ENCODE measurements at places on chromosomes 4 and X.

DNA sequence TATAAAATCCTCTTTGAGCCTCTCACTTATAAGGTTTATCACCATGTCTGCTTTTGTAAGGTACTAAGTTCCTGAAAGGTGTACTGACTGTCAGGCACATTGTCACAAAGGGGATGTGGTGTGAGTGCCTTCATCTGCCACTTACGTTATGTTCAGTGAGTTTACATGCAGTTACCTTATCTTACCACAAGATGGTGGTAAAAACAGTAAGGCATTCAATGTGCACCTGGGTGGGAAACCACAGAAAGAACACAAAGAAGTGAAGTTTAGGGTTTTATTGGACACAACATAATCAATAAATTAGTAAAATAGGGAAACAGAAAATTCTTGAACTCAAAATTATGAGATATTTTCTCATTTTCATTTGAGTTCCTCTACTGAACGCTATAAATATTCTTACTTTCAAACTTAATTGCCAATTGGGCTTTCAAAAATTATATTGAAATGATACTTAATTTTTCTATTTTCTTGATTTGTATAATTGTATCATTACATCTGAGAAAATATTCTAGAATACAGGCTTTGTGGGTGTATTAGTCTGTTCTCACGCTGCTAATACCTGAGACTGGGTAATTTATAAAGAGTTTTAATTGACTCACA is 650.8 kb downstream of the PCDH7 start:
- no peak for DNase-seq

- DNase-seq: peak; percentile 79
Observed at GRCh38 chr4:6221851-6222760, 21.8 kb upstream of the JAKMIP1 start.

DNA sequence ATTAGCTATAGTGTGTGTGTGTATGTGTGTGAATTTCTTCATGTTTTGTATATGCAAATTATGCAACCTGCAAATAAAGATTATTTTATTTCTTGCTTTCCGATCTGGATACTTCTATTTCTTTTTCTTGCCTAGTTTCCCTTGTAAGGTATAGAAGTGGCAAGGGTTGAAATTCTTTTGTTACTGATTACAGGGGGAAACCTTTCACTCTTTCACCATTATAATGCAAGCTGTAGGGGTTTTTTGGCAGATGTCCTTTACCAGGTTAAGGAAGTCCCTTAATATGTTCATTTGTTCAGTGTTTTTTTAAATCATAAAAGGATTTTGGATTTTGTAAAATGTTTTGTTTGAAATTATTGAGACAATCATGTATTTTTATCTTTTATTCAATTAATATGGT is 44.3 kb upstream of the PDE5A start:
- no peak for DNase-seq

- DNase-seq: no peak
Observed at GRCh38 chr4:42119886-42120285, 32.6 kb downstream of the BEND4 start.

- no peak for DNase-seq
Observed at GRCh38 chr4:86944964-86945781, 10.4 kb downstream of the AFF1 start.

GRCh38 chr4:113146876-113147358 is 97.5 kb downstream of the ANK2 start:
- no peak for DNase-seq

DNA sequence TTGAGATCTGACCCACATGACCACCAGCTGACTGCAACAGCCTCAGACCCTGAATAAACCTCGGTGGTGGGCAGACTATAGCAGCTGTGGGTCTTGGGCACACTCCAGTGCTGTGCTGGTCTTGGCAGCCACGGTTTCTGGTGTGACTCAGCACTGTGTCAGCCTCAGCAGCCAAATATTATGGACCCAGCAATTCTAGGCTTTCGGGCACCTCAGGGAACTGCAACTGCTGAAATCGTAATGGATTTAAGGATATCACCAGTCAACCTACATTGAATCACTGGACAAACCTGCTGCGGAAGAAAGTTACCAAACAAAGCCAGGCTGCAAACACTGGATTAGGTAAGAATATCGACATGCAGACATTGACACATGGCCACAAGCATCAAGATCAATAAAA is 10.5 kb upstream of the UBE2NL start:
- no peak for DNase-seq

DNA sequence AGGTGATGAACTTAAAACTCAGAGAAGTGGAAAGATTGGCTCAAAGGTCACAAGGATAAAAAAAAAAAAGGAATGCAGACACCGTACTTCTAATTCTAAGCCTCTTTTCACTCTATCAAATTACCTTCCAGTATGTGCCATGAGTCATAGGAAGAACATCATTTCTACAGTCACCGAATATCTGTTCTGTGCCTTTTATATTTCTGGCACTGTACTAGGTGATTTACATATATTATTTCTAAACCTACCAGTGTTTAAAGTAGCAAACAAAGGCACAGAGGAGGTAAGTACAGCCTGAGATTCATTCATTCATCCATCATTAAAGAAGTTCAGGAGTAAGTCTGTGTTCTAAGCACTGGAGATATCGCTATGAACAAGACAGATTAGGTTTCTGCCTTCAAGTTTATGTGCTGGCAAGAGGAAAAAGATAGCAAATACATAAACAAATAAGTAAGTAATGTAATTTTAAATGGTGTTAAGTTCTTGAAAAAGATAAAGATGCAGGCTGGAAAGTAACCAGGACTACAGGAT is 65.3 kb downstream of the PALLD start:
- DNase-seq: no peak

- DNase-seq: no peak
Observed at GRCh38 chr4:114396808-114397207, 201.8 kb upstream of the UGT8 start.

GRCh38 chr4:38834570-38834969 is 22.0 kb downstream of the TLR6 start:
- DNase-seq: no peak

DNA sequence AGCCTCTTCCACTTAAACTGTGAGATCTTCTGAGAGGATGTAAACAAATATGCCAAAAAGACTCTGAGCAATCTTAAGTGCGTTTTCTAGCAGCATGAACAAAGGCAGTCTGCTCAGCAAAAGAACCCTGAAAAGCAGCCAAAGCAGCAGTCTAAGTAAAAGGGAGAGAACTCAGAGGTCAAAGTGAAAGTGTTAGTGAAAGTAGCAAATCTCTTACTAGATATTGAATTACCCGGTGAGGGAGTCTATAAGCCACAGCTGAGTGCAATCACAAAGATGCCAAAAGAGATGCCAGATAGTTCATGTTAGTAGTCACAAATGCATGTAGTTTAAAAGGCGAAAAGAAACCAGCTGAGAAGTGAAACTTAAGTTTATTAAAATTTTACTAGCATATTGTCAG is 7.9 kb upstream of the GNRHR start:
- DNase-seq: no peak

- DNase-seq: peak; percentile 32
Observed at GRCh38 chr4:30525662-30526315, 194.4 kb upstream of the PCDH7 start.

DNA sequence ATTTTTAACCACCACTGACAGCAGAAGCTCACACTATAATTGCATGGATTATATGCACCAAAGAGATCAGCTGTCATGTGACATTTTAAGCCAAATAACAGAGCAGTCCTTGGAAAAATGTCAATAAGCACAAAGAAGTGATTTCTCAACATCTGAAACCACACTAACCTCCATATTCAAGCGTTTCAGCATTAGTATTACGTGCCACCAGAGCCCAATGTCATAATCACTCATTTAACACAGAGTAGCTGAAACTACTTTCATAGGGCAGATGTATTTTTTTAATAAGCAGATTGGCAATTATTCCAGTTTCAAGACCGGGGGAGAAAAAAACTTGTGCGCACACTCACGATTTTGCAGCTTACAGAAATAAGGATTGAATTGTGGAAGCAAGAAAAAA is 76.6 kb downstream of the SH3KBP1 start:
- no peak for DNase-seq

- DNase-seq: no peak
Observed at GRCh38 chr4:83329521-83330110, 5.0 kb downstream of the HPSE start.

- DNase-seq: no peak
Observed at GRCh38 chr4:56158483-56158882, 209.7 kb downstream of the CEP135 start.

DNA sequence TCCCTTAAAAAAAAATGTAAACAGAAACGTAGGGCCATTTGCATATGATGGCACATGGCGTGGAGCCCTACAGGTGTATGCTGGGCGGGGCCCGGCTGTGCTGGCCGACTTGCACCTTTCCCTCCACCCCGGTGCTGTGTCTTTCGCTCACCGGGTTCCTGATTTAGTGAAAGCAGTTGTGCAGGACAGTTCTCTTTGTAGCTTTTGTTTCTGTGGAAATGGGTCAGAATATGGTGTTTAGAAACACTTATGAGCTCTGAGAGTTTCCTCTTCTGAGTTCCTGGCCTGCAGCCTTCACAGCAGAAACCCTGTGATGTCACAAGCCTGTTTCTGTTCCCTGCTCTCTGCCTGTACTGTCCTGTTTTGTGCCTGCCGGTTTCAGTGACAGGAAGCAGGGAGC is 22.5 kb upstream of the MSANTD1 start:
- DNase-seq: no peak

GRCh38 chrX:128728943-128729342 is 676.7 kb upstream of the ACTRT1 start:
- no peak for DNase-seq

GRCh38 chr4:10077076-10077475 is 39.5 kb downstream of the WDR1 start:
- DNase-seq: no peak

DNA sequence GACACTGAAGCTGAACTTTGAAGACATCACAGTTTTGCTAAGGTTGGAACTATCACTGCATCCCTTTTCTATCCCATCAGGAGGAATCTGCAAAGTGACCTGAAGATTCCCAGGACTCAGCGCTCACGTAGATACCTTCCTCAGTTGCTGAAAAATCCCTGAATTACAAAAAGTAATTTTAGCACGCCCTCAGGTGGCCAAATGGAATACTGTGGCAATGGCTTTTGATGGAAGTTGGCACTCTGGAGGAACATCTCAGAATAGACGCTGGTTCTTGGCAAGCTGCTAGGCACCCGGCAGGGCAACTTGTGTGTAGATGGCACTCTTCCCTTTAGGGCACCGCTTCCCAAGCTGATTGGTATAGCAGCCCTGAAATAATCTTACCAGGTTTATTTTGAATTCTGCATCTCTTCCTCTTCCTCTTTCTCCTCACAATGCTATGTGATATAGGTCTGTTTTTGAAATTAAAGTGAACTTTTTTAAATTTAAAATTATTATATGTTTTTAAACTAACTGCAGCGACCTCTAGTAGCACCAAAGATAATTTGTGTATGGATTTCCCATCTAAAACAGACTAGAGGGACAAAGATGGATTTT is 16.3 kb upstream of the ESX1 start:
- peak; percentile 53 for DNase-seq

- no peak for DNase-seq
Observed at GRCh38 chr4:74441744-74442143, 3.2 kb upstream of the AREG start.

GRCh38 chrX:154396973-154397887 is 947 bp upstream of the RPL10 start:
- DNase-seq: peak; percentile 63

DNA sequence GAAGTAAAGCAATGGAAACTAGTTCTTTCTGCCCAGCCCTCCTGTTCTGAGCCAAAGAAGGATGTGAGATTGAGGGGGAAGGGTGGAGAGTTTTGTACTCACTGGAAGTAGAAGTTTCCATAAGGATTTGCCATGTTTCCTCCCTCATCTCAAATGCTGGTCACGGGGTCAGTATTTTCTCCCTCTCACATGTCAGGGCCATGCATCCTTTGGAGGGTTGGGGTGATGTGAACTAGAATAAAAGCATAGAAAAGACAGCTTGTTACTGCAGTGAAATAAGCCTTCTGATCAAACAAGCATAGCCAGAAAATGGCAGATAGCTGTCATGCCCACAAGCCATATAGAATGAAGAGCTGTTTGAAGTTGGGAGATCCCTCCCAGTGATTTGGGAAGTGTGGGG is 79.7 kb downstream of the KIT start:
- DNase-seq: no peak

DNA sequence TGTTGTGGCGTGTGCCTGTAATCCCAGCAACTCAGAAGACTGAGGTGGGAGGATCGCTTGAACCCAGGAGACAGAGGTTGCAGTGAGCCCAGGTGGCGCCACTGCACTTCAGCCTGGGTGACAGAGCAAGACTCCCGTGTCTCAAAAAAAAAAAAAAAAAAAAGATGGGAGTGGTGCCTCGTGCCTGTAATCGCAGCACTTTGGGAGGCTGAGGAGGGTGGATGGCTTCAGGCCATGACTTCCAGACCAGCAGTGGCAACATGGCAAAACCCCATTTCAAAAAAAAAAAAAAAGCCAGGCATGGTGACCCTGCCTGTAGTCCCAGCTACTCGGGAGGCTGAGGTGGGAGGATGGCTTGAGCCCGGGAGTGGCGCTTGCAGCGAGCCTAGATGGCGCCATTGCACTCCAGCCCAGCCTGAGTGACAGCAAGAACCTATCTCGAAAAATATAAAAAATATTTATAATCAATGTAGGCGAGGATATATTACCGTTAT is 27.0 kb downstream of the EIF2S3 start:
- DNase-seq: peak; percentile 85

DNA sequence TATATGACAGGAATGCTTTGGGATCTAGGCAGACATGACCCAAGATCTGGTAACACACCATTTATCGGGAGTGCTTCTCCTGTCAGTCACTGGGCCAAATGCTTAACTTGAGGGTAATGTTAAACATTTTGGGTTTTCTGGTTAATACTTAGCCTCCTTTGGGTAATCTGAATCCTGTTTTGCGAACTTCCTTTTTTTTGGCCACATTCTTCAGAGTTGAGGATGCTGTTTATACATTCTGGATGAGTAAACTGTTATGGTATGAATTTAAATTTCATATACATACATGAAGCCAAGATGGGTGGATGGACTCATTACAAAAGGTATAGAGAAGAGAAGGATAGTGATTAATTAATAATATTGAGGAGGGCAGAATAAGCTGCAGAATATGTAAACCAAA is 36.1 kb downstream of the MID1IP1 start:
- DNase-seq: no peak

- DNase-seq: no peak
Observed at GRCh38 chrX:130694983-130695382, 208.0 kb downstream of the ENOX2 start.

GRCh38 chr4:144456196-144456595 is 189.8 kb upstream of the HHIP start:
- no peak for DNase-seq

DNA sequence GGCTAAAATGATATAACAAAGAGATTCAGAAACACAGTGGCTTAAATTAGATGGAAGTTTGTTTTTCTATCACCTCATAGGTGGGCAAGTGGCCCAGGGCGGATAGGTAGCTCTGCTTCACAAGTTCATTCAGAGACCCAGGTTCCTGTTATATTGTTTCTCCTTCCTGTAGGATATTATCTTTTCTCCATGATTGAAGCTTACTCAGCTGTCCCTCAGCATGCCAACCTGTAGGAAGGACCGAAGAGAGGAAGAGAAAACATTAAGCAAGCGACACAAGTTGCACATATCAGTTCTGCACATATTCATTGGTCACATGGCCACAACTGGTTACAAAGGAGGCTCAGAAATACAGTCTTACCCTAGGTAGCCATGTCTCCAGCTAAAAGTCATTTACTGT is 6.9 kb downstream of the KLHL5 start:
- no peak for DNase-seq
